Naive thymus-derived CD4-positive, alpha-beta T cell (primary cell): ENCODE measurements at places on chromosomes 11 and 22.

DNA sequence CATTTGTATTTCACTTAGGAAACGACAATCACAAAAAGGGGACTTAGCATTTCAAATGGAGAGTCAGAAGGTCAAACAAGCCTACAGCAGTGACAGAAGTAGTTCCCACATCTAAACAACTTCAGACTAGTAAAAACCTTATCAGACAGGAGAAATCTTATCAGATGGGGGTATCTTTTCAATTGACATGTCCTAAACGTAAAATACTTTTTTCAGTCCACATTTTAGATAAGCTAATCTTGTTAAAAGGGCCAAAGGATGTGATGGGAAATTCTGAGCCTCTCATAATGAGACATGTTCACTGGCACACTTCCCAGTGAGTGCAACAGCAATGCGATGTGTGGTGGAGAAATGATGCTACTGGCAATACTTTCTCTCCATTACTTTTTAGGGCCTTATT, 2.4 kb downstream of the MAPK1 start:
- no peak for DNase-seq

- no peak for DNase-seq
Measured at GRCh38 chr22:39252461-39253434, 8.0 kb upstream of the PDGFB start.

- no peak for DNase-seq
Measured at GRCh38 chr22:46546466-46547178, 9.2 kb upstream of the CELSR1 start.

DNA sequence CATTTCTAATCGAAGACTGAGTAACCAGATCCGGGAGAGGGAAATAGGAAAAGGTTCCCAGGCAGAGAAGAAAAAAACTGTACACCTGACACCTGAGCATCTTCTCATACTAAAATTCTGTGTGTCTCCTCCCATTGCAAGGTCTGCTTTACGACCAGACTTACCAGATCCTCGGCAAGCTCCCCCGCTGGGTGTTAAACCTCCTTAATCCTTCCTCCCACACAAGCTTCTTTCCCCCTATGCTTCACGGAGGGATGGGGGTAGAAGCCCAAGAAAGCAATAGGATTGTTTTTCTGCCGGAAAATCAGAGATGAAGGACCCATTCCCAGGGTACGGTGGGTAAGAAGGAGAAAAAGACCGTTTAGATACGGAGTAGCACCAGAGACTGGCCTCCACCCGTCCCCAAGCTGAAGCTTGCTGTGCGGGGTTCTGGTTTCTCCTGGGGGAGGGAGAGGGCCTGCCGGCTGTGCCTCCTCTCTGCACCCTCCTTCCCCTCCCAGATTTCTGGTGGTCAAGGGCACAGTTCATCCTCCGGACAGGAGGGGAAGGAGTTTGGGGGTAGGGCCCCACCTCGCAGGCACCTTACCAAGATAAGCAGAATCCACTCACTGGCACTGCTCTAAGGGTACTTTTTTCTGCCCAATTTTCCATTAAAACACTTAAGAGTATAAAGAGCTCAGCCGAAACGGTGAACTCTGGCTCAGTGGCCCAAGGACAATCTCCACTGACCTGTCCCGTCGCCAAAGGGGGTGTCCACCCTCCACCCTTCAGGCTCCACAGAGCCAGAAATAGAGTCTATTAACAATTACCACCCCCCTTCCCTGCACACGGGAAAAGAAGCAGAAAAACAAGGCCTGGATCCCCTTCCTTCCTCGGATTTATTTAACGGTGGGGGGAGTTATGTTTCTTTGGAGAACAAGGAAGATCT, 1.2 kb downstream of the TOB2 start:
- DNase-seq = peak; percentile 49

DNA sequence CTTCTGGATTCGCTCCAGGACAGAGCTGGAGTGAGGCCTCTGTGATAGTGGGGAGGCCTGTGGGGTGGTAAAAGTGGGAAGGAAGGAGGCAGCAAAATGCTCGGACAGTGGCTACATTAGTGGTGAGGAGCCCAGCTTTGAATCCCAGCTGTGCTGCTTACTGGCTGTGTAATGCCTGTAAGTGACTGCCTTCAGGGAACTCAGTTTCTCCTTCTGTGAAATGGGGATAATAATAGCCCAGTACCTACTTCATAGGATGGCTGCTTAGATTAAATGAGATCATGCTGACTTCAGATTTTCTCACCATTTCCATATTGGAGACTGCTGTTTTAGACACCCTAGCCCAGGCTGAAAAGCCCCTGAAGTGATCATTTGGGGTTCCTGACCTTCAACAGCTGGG, 8.4 kb upstream of the ALX4 start:
- no peak for DNase-seq

DNA sequence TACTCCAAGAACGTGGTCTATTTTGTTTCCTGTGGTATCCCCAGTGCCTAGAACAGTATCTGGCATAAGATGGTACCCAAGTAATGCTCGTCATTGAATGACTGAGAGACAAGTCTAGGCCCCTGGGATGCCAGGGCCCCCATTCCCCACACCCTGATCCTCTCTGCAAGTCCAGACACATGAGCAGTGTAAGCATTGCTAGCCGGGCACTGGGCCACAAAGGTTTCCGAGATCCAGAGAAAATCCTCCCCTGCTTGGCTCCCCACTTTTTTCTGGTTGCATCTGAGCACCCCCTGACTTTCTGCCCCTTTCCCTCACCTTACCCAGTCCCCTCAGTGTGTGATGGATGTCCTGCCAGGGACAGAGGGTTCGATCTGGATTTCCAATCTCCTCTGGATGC, 160.1 kb upstream of the NECTIN1 start:
- DNase-seq = no peak

- no peak for DNase-seq
Measured at GRCh38 chr11:37089439-37089838, 491.4 kb upstream of the RAG2 start.

GRCh38 chr22:26592421-26592891, 2.5 kb upstream of the TPST2 start:
- peak; percentile 15 for DNase-seq

DNA sequence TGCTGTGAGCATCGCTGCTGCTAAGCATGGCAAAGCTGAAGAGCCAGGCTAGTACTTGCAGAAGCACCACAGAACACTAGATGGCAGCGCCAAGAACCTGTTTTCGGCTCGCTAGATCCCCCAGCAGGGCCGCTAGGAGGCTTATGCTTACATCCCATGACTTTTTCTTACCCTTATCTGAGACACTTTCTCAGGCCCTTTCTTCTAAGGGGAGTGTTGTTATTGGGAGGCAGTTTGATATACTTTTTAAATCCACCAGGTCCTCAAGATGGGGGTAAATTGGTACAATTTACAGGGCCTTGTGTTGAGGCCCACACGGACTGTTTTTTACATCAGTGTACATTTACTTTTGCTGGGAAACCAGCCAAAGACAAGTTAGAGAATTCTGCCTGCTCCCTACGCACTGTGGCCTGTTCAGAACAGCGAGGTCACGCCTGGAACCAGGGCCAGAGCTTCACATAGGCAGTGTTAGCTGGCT, 4.0 kb downstream of the TRIM6 start:
- DNase-seq = peak; percentile 55

DNA sequence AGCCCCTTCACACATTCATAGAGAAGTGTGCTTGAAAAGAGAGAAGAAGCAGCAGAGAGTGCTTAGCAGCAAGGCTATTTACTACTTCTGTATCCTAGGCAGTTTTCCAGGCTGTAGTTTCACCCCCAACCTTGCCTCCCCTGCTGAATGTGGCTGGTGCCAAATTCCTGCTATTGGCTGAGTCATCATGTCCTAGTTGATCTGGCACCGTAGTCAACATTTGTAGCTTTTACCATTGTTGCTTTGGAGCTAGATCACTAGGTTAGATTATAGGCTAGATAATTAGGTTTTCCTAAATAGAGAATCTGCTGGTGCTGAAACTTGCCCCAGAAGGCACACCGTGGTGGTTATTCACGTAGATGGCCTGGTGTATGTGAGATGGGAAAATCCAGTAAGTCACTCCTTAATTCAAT, 32.7 kb downstream of the ARHGAP42 start:
- DNase-seq = no peak

DNA sequence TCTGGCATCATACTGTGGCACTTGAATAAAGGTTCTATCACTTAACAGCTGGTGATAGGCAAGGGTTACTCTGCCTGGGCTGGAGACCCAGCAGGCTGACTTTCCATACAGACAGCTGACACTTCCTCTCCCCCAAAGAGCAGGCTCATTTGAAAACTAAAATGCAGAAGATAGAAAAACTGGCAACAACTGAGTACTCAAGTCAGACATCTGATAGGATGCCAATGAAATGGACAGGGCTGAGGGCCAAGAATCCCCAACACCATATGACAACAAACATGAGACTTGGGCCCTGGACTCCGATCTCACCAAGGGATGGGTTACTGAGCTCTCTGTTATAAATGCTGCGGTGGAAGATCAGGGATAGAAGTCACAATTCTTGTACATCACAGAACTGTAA, 237.2 kb downstream of the LRRC4C start:
- no peak for DNase-seq

GRCh38 chr11:57424792-57425564, 1.9 kb downstream of the SLC43A3 start:
- DNase-seq = peak; percentile 58

DNA sequence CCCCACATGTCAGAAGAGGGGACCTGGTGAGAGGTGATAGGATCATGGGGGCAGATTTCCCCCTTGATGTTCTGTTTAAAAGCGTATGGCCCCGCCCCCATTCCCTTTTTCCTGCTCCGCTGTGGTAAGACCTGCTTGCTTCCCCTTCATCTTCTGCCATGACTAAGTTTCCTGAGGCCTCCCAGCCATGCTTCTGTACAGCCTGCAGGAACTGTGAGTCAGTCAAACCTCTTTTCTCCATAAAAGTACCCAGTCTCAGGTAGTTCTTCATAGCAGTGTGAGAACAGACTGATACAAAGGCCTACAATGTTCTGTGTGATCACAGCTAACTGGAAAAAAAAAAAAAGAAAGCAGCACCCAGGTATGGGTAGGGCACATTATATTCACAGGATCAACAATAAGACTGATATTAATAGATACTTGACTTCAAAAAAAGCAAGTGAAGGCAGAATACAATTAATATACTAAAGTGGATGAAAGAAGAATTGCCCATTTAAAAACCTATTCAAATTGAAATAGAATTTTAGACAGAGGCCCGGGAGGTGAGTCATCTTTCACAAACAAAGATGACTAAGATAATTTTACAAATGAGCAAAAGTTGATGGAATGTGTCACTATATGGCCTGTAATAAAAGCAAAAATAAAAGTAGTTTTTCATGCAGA, 1.7 kb upstream of the OR52K1 start:
- DNase-seq = no peak

GRCh38 chr11:130840679-130841078, 75.6 kb downstream of the SNX19 start:
- no peak for DNase-seq

- no peak for DNase-seq
Measured at GRCh38 chr11:82945682-82946081, 44.1 kb downstream of the DDIAS start.

GRCh38 chr22:37100589-37101127, 8.9 kb downstream of the TMPRSS6 start:
- no peak for DNase-seq

DNA sequence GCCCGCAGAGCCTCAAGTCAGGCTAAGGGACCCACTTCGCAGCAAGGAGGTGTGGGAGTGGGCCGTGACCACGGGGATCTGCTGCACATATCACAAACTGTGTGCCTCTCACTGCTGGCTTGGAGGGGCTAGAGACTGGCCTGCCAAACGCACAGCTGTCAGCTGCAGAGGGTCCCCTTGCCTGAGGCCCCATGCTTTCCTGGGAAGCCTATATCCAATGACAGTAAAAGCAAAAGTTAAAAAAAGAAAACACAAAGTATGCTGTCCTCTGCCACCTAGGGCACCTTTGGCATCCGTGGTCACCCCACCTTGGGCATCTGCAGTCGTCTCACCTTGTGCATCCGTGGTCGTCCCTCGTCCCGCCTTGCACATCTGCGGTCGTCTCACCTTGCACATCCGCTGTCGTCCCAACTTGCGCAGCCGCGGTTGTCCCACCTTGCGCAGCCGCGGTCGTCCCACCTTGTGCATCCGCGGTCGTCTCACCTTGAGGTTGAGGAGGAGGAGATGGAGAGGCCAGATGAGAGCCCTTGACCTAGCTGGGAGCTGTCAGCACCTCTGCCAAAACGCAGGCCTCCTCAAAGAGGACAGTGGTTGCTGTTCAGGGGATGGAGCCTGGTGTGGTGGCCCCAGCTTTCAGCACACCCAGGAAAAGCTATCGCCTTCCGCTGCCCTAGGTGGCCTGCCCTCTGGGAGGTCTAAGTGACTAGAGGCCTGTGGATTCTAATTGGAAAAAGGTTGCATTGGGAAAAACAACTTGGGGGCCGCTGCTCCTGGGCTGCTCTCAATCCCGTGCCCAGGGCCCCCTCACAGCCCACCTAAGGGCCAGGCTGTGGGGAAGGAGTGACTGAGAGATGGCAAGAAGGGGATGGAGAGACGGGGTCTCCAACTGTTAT, 90.5 kb downstream of the MYEOV start:
- no peak for DNase-seq

DNA sequence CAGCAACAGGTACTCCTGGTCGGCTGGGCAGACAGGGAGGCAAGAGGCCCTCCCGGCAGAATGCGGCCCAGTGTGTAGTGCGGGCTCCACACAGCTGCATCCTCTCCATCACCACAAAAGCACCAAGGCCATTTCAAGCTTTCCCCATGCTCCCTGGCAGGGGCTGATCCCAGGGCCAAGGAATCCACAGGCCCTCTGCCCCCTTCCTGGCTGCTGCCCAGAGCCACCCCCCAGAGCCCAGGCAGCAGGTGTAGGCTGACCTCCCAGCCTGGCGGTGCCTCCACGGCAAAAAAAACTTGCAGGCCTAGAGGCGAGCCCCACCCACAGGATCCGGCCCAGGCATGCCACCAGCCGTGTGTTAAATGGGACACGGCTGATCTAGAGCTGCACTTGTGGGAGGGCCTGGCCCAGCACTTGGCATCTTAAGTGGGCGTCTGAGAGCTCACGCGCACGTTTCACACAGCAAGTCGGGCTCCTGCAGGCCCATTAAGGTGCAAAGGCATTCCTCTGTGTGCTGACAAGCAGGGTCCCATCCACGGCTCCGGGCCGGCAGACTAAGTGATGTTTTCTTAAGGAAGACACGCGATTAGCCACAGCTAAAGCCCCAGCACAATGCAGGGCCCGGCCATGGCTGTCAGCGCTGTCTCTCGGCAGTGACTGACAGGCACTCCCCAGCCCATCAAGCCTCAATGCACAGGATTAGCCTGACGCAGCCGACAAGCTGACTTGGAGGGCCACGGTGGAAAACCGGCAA, 19.8 kb upstream of the GNB1L start:
- DNase-seq = no peak

GRCh38 chr22:46803936-46804335, 41.5 kb downstream of the TBC1D22A start:
- DNase-seq = no peak
